T-helper 2 cell (primary cell): ENCODE measurements at places on chromosomes 3 and 15.

DNA sequence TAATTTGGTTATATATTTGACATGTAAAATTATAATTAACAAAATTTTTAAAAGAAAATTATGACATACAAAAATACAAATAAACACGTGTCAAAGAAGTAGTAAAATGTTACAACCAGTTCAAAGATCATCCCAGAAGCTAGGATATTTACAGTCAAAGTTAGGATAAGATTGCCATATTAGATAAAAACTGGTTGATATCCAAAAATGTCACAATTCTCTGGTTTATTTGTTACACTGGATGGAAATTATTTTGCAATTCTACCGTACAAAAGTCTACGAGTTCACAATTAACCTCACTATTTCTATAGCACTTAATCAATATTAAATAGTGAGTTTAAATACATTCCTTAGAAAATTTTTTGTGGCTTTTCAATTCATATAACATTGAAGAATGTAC is 673.8 kb downstream of the GBE1 start:
- DNase-seq, result no peak

- no peak for DNase-seq
These were observed 1.6 kb upstream of the KLF13 start for GRCh38 chr15:31324806-31325594.

GRCh38 chr15:78419367-78419766 is 18.6 kb upstream of the IREB2 start:
- DNase-seq, result no peak

- no peak for DNase-seq
These were observed 452 bp upstream of the SV2B start for GRCh38 chr15:91099616-91099994.

GRCh38 chr3:141275511-141275910 is 43.9 kb downstream of the PXYLP1 start:
- DNase-seq, result no peak

DNA sequence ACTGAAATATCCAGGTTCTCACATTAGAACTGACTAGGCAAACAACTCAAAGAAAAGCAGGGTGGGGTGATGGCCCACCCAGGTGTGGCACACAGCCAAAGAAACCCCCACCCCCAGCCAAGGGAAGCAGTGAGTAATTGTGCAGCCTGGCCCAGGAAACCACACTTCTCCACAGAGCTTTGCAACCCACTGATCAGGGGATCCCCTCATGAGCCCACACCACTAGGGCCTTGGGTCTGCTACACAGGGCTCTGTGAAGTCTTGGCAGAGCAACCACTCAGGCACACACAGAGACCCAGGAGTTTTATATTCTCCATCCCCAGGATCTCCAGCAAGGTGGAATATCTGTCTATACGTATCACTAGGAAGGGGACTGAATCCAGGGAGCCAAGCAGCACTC is 22.2 kb upstream of the TRIM42 start:
- DNase-seq, result no peak

GRCh38 chr3:181790561-181790960 is 78.8 kb downstream of the SOX2 start:
- no peak for DNase-seq

GRCh38 chr3:56257826-56258225 is 210.4 kb downstream of the ERC2 start:
- no peak for DNase-seq

GRCh38 chr15:56660943-56661342 is 72.4 kb downstream of the ZNF280D start:
- no peak for DNase-seq

GRCh38 chr15:63463793-63464192 is 40.6 kb upstream of the USP3 start:
- DNase-seq, result no peak

GRCh38 chr15:66882251-66883020 is 180.4 kb downstream of the SMAD6 start:
- DNase-seq, result no peak

GRCh38 chr3:192942625-192943024 is 25.0 kb upstream of the MB21D2 start:
- DNase-seq, result no peak

DNA sequence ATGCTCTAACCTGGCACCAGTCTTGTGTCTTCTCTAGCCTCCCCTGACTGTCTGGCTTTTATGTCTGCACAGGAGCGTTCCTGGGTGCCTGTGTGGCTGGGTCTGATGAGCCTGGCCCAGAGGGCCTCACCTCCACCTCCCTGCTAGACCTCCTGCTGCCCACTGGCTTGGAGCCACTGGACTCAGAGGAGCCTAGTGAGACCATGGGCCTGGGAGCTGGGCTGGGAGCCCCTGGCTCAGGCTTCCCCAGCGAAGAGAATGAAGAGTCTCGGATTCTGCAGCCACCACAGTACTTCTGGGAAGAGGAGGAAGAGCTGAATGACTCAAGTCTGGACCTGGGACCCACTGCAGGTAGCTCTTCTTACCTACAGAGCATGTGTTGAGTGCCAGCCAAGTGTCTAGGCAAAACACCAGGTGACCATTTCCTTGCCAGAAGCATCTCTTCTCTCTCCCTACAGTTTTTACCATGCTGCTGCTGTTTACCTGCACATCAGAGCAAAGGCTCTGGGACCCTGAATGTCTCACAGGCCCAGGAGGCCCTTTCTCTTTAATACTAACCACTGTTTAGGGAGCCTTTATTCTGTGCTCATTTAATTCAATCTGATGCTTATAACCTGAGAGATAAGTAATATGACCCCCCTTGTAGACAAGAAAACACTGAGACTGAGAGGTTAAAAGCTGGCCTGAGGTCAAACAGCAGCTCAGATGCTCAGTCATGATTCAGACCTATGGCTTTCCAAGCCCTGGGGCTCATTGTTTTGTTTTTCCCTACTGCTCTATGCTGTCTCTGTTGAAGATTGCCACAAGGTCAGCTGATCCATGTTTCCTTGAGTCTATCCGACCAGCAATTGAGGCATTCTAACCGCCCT is 10.4 kb downstream of the PODXL2 start:
- DNase-seq, result no peak

DNA sequence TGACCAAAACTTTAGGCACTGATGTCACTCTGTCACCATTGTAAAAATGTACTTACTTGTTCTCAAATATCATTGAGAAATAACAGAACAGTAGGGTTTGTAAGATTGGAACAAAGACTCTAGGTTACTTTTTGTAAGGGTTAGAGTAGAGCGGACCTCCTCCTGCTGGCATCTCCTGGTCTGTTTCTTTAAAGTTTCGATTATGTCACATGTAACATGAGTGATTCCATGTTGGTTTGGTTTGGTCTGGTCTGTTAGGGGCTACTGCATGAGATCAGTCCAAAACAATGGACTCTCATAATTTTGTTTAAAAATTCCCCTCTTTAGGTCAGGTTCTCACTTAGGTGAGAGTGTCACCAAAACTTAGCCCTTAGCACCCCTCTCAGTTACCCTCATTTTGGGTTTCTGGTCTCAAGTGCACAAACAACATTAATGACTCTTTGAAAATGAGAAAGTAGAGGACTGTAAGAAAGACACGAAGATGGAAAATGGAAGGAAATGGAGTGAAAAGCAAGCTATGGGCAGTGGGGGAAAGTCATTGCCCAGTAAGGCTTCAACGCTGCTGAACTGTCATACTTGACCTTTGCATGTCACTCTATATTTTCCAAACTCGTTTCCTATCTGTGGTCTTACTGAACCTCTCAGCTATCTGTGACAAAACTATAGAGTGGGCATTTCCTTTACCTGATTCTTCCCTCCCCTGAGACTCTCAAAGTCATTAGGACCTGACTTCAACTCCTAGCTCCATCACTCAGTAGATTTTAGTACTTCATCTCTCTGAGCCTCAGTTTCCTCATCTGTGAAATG is 52.7 kb downstream of the LDHAL6B start:
- no peak for DNase-seq

GRCh38 chr15:65211482-65211982 is 259 bp upstream of the CILP start:
- DNase-seq, result no peak

DNA sequence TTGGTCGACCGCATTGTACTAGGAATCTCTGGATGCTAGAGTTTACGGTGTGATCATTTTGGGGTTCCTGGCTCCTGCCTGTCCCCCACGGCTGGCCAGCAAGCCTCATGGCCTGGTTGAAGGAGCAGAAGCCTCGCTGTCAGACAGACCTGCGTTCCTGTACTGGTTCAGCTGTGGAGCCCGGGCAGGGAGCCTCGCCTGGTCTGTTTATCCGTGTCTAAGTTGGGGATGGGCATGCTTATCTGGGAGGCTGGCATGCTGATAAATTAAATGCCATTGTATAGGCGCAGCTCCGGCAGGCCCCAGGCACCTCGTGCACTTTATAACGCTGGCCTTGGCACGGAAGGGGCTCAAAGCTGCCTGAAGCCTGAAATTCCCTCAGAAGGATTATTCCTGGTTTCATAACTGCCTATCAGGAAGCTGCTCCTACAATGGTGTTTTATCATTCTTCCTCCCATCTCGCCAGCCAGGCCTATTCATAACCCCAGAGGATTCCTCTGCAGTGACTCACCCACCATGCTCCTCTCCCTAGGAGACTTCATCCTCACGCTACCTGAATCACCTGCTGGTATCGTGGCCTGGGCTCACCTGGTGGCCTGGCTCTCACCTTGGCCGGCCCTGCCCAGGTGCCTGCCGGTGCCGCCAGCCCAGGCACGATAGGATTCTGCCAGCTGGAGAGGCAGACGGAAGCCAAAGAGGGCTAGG is 110.9 kb downstream of the ASB7 start:
- no peak for DNase-seq

- DNase-seq, result no peak
These were observed 342.1 kb upstream of the SOX2 start for GRCh38 chr3:181369637-181370036.

GRCh38 chr3:107283948-107284347 is 93.3 kb upstream of the CCDC54 start:
- no peak for DNase-seq

- no peak for DNase-seq
These were observed 44.7 kb downstream of the FAM43A start for GRCh38 chr3:194730365-194730764.

DNA sequence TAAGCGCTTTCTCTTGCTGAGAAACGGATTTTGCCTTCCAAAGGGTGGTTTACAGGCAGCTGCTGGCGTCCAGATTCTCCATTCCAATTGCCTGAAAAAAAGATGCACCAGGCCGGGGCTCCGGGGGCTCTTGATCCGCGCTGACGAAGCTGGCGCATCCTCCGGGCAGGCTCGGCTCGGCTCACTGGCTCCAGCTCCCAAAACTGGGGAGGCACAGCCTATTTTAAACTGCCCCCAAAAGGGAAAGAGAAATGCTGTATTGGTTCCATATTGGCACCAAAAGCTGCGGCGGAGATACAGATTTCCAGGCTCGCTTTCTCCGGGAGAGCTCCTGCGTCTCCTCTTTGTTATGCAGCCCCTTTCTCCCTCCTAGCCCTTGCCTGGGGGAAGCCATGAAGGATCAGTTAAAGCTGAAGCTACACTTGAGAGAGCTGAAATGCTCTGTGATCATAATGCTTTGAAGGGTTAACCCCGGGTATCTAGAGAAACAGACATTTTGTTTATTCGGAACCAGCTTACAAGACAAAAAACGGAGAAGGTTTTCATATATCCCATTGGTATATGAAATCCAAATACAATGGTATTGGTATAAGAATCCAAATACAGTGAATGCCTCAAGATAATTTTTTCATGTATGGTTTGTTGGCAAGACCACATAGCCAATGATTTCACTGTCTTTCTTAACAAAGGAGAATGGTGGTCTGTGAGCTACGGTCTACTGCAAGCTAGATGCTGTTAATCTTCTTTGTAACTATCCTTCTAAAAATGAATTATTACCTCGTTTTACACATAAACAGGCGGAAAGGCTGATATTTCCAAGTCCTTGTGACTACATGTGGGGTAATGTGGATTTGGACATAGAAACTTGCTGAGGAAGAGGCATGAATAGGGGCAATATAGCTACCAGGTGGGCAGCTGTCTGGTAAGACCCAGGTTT is 693 bp downstream of the CD200 start:
- no peak for DNase-seq

DNA sequence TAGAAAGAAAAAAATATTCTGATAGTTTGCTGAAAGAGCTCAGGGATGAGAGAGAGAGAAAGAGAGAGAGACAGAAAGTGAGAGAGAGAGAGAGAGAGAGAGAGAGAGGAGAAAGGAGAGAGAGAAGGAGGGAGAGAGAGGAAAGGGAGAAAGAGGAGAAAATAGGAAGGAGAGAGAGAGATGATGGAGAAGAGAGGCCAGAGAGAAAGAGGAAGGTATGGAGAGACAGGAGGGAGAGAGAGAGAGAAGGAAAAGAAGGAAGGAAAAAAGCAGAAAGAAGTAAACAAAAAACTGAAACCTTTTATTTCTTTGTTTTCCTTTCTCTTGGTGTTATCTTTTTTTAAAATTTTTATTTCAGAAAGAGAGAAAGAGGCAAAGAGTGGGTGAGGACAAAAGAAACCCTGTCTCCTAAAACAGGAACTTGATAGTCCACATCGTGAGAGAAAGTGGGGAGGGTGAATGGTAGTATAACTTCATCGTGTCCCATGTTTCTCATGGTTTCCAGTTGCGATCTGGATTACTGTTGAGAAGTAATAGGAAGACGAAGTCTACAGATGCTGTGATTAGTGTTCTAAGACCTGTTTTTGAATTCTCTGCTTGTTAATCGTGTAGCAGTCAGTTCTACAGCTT is 279.7 kb downstream of the LPP start:
- no peak for DNase-seq

GRCh38 chr15:38516626-38517025 is 48.0 kb downstream of the RASGRP1 start:
- DNase-seq, result no peak

DNA sequence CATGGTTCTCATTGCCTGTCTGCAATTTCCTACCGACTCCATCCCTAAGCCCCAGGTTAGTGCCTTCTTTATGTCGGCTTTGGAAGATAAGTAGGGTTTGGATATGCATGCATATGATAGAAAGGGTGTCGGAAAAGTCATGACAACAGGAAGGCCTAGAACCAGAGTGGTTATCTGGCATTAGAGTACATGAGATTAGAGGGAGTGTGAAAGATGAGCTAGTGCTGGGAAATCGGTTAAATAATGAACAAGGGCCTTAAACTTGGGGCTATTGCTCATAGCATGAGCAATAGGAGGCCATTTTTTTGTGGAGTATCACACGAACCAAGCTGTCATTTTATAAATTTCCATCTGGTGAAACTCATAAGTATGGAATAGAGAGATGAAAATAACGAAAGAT is 54.0 kb upstream of the LPP start:
- no peak for DNase-seq

GRCh38 chr15:83062768-83063180 is 4.3 kb downstream of the BTBD1 start:
- DNase-seq, result no peak

- DNase-seq, result no peak
These were observed 1346.1 kb downstream of the OTOL1 start for GRCh38 chr3:162842549-162843216.

DNA sequence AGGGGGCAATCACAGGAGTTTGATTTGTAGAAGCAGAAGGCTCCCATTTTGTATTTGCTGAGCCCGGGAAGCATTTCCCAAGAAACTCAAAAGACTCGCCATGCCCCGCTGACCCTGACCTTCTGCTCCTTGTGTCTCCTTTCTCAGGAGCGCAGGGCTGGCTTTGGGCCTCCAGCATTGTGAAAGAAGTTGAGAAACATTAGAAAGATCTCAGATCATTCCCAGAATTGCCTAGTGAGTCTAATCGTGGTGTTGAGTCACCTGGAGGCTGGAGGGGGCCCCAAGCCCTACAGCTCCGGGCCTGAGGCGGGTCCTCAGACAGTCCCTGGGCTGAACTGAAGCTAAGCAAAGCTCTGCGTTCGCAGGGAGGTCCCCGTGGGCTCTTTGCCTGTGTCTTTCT is 10.9 kb upstream of the PIGZ start:
- DNase-seq, result no peak
